ENCODE measurements at places on chromosomes 3 and 15. TPM values are rescaled to one million over a fixed set of nuclear protein-coding genes. Genes with fewer than 3 reads are reported as not detected.

GRCh38 chr3:72951259-72951722 lies 45.3 kb upstream of the PPP4R2 start:
- DNase-seq = no peak

GRCh38 chr3:196997311-196997710 lies 28.7 kb upstream of the PIGZ start:
- no peak for DNase-seq

DNA sequence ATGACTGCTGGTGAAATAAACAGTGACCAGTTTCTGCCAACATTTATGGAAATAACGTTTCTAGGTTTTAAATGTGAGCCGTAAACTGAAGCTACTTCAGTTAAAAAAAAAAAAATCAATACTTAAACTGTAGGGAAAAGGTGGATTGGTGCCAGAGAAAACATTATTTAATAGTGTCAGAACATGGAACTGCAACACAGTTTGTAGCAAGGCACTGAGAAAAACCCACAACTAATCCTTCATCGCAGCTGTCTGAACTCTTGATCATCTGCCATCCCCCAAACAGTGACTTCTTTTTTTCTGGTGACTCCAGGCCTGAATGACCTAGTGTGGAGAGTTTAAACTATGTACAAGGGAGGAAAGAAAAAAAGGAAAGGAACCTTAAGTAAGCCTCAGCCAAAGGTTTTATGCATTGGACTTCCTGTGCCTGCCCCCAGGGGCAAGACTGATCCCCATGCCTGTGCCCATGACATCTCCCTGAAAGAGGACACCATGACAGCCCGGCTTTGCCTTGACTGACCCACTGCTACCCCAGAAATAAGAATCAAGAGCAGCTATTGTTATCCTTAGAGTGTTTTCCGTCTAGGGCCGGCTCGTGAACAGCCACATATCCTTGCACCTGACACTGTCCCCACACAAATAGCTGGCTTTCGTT lies 33.1 kb downstream of the CRTAP start:
- DNase-seq = no peak

GRCh38 chr3:11706604-11707003 lies 62.9 kb upstream of the VGLL4 start:
- DNase-seq = no peak

DNA sequence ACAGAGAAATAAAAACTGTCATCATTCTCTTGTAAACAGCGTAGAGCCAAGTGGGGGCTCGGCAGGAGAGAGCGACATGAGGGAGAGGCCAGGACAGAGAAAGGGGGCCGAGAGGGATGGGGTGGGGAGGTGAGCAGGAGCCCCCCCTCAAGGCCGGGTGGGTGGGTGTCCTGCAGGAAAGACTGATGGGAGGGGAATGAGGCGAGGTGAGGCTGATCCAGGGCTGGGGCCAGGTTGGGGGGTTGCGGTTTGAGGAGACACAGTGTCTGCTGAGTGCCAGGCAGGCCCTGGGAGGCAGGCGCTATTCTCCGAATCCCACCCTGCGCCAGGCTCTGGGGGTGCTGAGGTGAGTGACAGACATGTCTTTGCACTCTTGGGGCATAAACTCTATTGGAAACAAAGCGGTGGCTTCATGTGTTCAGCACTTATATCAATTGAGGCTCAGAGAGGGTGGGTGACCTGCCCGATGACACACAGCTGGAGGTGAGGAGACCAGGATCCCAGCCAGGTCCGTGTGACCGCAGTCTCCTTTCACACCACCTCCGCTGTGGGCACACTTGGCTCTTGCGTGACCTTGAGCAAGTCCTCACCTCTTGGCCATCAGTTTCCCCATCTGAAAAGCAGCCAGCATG lies 19.6 kb upstream of the CSPG4 start:
- no peak for DNase-seq

DNA sequence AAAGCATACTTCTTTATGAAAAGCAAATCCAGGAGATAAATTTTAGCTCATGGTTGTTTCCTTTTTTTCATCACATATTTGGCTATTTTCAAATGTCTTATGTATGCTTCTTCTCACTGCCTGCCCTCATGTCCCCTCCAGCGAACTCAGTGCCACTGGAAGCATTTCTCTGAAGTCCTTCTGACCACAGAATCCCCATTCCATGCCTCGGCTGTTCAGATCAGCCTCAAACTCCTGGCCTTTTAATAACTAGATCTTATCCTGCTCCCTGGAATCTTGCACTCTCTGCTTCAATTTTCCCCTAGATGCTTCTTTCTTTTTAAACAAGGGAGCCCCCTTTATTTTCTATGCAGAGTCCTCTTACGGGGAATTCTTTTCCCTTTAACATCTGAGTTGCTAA lies 10.1 kb downstream of the ETV5 start:
- DNase-seq = no peak

DNA sequence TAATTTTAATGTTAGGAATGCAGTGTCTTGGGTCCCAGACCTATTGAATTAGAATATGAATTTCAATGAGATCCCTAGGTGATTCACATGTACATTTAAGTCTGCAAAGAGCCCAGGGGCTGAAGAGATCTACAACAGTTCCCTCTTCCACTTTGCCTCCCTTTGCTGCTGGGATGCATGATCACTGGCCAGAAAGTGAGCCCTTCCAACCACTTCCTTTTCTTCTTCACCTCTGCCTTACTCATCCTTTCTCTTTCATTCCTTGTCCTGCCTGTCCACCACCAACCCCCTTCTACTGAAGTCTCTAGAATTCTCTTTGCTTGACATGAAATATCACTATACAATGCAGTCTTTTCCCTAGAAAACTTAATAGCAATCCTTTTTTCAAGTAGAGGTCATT lies 222.4 kb upstream of the LRIG1 start:
- no peak for DNase-seq

DNA sequence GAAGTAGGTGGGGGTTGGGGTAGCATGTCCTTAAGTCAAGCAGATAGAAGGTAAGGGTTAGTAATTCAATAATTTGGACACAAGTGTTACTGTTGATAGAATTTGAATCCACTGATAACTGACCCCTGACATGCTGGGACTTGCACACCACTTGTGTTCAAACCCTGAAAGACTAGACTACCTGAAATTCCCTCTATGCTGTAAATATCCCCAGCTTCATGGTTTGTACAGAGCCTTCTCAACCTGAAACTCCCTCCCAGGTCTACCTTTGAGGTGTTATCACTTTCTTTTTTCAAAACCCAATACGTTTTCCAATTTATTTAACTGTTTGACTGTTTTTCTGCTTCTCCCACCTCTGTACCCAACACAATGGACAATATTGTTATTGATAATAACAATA lies 459.6 kb downstream of the NLGN1 start:
- DNase-seq = no peak

GRCh38 chr15:54605556-54605955 lies 591.2 kb downstream of the RSL24D1 start:
- no peak for DNase-seq

- DNase-seq = peak; percentile 95
These were observed at the start of gene TMEM108 for GRCh38 chr3:133038089-133038730. Gene TMEM108, plus strand, starts transcription at chr3:133038391.

DNA sequence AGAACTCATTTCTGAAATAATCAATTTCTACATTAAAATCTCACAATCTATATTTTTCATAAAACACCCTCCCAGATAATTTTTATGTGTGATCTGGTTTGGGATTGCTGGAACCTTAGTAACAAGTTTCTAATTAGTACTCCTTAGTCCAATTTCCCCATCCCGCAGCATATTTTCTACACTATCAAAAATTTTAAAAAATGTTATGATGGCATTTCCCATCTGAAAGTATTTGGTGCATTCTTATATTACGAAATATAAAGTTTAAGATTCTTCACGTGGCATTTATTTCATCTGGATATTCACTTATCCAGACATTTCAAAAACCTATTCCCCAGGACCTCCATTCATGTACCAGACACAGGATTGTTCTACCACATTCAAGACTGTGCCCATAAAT lies 1.5 kb downstream of the OR5H14 start:
- no peak for DNase-seq

- no peak for DNase-seq
These were observed 30.2 kb upstream of the ALDH1L1 start for GRCh38 chr3:126210606-126211005.

DNA sequence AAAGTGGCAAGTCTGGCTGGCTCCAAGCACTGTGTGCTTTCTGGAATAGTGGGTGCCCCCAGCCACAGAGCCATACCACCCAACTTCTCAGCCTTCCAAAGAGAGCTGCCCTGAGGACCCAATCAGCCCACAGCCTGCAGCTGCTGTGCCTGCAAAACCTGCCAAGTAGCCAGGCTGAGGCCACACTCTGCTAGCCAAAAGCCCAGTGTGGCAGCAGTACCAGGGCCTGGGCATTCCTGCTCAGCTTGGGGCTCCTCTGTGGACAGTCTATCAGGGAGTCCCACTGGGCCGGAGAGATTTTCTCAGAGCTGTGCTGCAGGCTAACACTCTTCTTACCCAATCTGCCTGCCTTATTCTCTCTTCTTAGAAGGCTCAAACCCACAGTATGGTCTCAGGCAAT lies 136.5 kb downstream of the TPRA1 start:
- no peak for DNase-seq

DNA sequence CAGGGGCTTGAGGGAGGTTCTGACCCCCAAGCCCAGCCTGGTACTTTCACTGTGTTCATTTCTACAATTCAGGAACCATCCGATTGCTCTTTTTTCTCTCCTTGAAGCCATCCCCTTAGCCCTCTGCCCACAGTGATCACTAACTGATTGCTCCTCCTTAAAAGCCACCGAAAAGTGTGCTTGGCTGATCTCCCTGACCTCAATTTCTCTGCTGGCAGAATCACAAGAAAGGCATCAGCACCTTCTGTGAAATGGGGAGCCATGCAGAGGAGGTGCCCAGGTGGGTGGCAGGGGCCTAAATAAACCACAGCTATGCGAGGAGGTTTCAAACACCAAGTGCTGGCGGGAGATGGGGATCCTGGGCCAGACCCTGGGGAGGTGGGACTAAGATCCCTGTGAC lies 56.2 kb downstream of the SRGAP3 start:
- DNase-seq = no peak

GRCh38 chr3:184334470-184335158 lies 2.8 kb upstream of the FAM131A start:
- no peak for DNase-seq

- no peak for DNase-seq
These were observed 40.5 kb downstream of the CCDC12 start for GRCh38 chr3:46935989-46936558.

GRCh38 chr3:158847452-158847821 lies 45.6 kb downstream of the MFSD1 start:
- no peak for DNase-seq

GRCh38 chr3:41352510-41352909 lies 153.2 kb downstream of the CTNNB1 start:
- no peak for DNase-seq

- DNase-seq = no peak
These were observed 1.8 kb downstream of the IFT122 start for GRCh38 chr3:129441782-129442181.

- no peak for DNase-seq
These were observed 115.2 kb downstream of the PEX5L start for GRCh38 chr3:179921500-179921899.

DNA sequence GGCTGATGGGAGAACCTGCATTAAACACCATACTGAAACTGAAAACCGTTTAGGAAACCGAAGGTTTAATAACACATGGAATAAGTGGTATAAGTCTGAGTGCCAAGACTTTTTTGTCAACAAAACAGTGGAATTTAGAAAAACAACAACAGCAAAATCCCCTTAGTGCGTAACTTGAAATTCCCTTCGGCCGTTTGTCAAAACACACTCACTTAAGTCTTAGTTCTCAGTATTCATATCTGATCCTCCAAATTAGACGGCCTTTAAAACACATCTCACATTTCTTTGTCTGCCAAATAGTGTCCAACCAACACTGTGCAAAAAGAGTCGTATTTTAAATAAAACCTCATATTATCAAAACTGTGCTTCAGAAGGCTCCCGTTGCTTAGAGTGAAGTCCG lies 64.5 kb downstream of the LRCH3 start:
- no peak for DNase-seq

GRCh38 chr15:90588427-90588826 lies 58.7 kb downstream of the CRTC3 start:
- no peak for DNase-seq

- DNase-seq = no peak
These were observed 156.7 kb upstream of the SMAD3 start for GRCh38 chr15:66908744-66909095.

GRCh38 chr3:171718493-171719185 lies 91.6 kb downstream of the PLD1 start:
- no peak for DNase-seq

- DNase-seq = no peak
These were observed 49.4 kb downstream of the CHCHD6 start for GRCh38 chr3:126753191-126754160.

DNA sequence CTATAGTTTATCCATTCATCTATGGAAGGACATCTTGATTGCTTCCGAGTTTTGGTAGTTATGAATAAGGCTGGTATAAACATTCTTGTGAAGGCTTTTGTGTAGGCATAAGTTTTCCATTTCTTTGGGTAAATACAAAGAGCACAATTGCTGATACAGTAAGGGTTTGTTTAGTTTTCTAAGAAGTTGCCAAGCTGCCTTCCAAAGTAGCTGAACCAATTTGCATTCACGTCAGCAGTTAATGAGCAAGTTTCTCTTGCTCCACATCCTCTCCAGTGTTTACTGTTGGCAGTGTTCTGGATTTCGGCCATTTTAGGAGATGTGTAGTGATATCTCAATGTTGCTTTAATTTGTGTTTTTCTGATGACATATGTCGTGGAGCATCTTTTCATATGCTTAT lies 34.2 kb downstream of the GABRA5 start:
- DNase-seq = no peak

GRCh38 chr3:50486219-50486888 lies 17.1 kb downstream of the CACNA2D2 start:
- DNase-seq = no peak

GRCh38 chr15:39896846-39897245 lies 23.2 kb downstream of the GPR176 start:
- DNase-seq = no peak

GRCh38 chr3:141239511-141240281 lies 8.1 kb downstream of the PXYLP1 start:
- DNase-seq = no peak

DNA sequence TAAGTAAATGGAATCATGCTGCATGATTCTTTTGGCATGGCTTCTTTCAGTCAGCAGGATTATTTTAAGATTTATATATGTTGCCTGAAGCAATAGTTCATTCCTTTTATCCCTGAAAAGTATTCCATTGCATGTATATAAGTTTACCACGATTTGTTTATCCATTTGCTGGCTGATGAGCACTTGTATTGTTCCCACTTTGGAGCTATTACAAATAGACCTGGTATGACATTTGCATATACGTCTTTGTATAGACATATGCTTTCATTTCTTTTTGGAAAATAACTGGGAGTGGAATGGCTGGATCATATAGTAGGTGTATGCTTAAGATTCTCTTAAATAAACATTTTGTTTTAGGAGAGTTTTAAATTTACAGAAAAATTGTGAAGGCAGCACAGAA lies 79.3 kb upstream of the CBLB start:
- DNase-seq = no peak

Gene ADAMTS9
- 0.41 TPM for total RNA-seq

Gene ROPN1B
- total RNA-seq = 0.36 TPM

Gene MINAR1
- 0.67 TPM for total RNA-seq

Gene CHRNA7
- 7.5 TPM for total RNA-seq

Gene HYAL1
- 1.7 TPM for total RNA-seq

Gene CAPN7
- total RNA-seq = 13.0 TPM

Gene HACL1
- 46.0 TPM for total RNA-seq

Gene GPR62
- total RNA-seq = 0.19 TPM

Gene KIF23
- total RNA-seq = 77.4 TPM

Gene IRAK2
- 1.5 TPM for total RNA-seq

Gene SERINC4
- not detected for total RNA-seq

Gene FRMD5
- total RNA-seq = 12.6 TPM

Gene CHRNA5
- total RNA-seq = 29.3 TPM

Measured in H1 (cell line).